Anterior cingulate cortex (tissue), 58 donors: ENCODE measurements at places on chromosomes 7 and 10.

- no peak for DNase-seq
Observed at GRCh38 chr10:57977262-57977661, 290.4 kb downstream of the IPMK start.

- DNase-seq: no peak
Observed at GRCh38 chr7:40717242-40717641, 582.4 kb downstream of the SUGCT start.

DNA sequence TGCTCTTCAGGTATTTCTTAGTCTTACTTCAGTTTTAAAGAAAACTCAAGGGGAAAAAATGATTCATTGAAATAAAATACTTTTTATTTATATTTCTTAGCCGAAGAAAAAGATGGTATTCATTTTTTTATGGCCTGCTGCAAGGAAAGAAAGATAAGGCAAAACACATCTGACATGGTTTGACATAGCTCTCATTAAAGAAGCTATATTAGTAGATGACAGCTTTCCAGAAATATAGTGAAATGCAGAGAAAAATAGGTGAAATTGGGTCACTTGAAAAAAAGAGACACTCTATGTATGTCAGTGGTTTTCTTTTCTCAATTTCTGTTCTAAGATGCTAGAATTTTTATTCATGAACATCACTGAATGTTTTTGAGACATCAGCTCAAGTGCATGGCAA, 438.3 kb downstream of the PLXDC2 start:
- no peak for DNase-seq

DNA sequence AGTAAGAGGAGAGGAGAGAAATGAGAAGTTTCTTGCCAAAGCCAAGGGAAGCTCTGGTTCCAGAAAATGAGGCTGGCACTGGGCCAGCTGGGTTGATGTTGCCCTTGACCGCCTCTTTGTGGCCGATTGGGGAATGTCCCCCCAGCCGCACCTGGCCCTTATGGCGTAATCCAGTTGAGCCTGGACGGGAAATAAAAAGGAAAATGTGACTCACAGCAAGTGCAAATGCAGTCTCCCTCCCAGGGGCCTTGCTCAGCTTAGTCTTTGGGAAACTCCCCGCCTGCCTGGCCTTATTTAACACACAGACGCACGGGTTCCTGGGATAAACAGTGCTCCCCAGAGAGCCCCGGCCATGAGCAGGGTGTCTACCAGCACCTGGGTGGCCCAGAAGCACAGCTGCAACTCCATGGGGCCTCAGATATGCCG, 174.8 kb downstream of the KIAA1217 start:
- no peak for DNase-seq

DNA sequence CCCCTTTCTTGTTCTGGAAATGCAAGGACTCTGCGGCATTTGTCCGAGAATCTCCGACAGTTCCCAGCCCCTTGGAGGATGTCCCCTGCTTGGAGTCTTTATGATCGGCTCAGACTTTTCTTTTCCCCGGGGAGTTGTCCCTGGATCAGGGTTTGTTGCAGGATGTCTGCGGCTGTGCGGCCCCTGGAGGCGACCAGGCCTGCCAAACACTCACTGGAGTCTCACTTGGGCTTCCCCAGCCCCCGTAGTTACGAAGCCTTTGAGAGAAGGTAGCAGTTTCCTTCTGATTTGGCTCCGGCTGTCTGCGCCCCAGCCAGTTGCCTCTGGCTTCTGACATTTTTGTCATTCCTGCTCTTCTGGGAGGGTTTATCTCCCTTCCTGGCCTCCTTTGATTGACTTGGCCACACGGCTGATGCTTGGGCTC, 16.1 kb downstream of the COL26A1 start:
- DNase-seq: no peak

- DNase-seq: no peak
Observed at GRCh38 chr10:47454008-47454779, 29.7 kb downstream of the ANXA8 start.

DNA sequence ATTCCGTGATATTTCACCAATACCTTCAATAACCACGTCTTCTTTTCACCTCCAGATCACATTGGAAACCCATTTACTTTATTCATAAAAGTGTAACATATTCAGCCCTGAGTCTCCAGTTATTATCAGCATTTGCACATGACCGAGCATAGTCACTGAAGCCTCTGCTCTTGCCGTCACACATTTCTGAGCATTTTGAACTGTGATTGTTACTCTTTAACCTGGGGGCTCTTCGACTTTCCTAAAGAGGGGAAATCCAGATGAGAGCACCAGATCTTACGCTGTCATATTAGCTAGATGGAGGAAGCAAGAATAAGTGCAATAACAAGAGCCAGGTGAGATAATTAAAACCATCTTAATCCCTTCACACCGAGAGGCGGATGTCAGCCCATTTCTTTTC, 260.0 kb upstream of the NRP1 start:
- DNase-seq: no peak

GRCh38 chr10:73232887-73233286, 14.2 kb downstream of the DNAJC9 start:
- no peak for DNase-seq

GRCh38 chr10:46546591-46547540, 9.6 kb downstream of the GPRIN2 start:
- DNase-seq: no peak

GRCh38 chr10:129870961-129871621, 93.0 kb downstream of the EBF3 start:
- DNase-seq: no peak

DNA sequence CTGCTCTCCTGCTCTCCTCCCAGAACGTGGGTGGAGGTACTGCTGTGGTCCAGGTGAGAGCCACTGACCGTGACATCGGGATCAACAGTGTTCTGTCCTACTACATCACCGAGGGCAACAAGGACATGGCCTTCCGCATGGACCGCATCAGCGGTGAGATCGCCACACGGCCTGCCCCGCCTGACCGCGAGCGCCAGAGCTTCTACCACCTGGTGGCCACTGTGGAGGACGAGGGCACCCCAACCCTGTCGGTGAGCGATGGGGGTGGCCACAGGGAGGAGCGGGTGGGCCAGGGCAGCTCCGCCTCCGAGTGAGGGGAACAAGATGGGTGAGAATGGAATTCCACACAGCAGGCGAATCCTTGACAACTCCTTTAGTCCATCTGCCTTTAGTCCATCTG, 22.1 kb upstream of the C10orf105 start:
- DNase-seq: no peak

DNA sequence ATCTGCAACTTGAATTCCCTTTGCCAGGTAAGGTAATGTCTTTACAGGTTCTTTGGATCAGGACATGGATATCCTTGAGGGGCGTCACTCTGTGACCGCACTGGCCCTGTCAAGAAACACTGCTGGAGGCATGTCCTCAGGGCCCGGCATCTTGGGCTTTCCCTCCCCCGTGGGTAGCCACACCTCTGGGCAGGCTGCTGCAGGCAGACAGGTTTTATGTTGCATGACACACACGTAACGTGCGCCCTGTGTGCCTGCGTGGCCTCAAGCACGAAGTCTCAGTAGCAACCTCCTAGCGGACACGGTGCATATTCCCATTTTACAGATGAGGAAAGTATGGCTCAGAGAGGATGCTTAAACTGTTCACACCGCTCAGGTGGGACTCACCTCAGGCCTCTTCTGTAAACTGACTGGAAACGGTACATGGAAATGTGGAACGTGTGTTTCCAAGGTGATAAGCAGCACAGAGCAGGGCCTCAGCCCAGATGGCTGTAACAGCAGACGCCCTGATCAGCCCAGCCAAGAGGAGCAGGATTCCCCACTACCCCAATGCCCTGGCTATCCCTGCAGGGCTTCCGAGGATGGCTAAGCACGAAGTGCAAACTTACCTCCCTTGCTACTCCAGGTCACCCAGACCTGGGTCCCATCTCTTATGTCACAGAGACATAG, 553.6 kb downstream of the TCERG1L start:
- DNase-seq: no peak

GRCh38 chr7:157513682-157514081, 176.9 kb downstream of the DNAJB6 start:
- no peak for DNase-seq

DNA sequence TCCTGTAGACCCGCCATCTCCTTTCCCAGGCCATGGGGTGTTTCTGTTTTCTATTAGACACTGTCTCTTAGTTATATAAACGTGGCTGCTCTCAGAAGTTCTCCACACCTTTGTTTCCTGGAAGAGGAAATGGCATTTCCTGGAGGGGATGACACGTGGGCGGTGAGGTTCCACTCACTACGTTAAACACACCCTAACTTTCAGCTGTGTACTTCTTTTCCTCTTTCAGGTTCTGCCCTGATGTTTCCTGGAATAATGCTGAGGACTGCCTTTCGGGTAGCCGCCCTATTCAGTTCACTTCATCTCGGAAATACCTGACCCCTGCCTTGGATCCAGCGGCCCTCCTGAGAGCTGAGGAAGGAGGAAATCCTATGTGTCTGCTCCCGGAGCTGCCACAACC, 3.4 kb upstream of the PRKCQ start:
- DNase-seq: no peak

DNA sequence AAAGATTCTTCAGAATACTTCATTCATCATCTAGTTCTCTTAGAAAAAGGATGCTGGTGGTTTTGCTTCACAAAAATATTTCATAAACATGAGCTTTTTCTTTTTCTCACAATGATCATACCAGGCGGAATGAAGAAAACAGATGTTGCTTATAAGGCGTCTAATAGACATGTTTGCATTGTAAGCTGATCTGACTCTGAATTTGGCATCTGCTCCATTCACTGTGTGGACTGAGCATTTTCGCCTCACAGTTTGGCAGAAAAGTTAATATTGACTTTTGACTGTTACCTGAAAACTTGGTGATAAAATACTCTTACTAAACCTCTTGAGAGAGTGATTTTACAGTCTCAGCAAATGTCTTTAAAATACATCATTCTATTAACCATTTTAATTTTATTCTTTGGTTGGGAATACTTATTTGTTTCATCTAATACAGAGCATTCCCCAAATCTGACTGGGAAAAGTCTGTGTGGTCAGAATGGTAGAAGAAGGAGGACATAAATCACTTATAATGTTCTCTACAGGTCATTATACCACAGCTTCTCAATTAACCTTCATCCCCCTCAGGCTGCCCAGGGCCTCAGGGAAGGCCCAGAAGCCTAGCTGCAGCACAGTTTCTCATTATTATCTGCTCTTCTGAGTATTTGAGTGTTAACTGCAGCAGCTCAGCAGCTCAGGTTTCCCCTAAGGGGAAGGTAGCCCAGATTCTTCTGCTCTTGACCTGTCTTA, 121.6 kb upstream of the KAT6B start:
- DNase-seq: no peak

- no peak for DNase-seq
Observed at GRCh38 chr7:117728890-117729624, 144.2 kb downstream of the CTTNBP2 start.

DNA sequence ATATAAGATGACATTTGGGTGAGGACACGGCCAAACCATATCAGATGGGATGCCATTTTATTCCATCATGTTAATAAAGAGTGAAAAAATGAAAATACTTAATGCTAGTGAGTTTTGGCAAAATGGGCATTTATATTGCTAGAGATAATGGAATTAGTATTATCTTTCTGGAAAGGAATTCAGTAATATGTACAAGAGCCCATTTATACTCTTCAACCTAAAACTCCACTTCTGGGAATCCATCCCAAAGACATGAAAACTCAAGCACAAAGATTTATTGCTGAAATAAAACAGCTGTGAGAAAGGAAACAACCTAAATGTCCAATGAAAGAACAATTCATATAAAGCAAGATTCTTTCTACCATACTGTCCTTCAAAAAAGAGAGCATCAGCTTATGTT, 96.0 kb upstream of the TMEM168 start:
- DNase-seq: no peak

DNA sequence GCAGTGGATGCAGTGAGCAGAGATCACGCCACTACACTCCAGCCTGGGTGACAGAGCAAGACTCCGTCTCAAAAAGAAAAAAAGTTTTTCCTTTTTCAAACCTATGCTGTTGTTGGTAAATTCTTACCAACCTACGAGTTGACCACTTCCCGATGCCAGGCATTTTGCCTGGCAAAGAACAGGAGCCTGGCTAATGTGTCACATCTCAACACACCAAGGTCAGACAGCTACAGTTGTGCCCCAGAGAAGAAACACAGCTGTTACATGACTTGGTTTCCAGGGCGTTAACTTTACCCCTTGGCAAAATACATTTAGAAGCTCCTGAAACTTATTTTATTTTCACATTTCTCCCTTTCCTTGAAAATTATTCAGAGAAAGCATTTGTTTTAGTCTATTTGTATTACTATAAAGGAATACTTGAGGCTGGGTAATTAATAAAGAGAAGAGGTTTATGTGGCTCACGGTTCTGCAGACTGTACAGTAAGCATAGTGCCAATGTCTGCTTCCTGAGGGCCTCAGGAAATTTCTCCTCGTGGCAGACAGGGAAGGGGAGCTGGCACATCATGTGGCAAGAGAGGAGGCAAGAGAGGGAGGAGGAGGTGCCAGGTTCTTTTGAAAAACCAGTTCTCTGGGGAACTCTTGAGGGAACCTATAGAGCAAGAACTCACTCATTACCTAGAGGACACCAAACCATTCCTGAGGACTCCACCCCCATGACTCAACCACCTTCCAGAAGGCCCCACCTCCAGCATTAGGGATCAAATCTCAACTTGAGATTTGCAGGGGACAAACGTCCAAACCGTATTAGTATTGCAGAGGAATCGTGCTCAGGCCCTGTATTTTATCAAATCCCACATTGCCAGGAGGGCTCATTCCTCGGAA, 83.3 kb downstream of the PAXIP1 start:
- DNase-seq: no peak

DNA sequence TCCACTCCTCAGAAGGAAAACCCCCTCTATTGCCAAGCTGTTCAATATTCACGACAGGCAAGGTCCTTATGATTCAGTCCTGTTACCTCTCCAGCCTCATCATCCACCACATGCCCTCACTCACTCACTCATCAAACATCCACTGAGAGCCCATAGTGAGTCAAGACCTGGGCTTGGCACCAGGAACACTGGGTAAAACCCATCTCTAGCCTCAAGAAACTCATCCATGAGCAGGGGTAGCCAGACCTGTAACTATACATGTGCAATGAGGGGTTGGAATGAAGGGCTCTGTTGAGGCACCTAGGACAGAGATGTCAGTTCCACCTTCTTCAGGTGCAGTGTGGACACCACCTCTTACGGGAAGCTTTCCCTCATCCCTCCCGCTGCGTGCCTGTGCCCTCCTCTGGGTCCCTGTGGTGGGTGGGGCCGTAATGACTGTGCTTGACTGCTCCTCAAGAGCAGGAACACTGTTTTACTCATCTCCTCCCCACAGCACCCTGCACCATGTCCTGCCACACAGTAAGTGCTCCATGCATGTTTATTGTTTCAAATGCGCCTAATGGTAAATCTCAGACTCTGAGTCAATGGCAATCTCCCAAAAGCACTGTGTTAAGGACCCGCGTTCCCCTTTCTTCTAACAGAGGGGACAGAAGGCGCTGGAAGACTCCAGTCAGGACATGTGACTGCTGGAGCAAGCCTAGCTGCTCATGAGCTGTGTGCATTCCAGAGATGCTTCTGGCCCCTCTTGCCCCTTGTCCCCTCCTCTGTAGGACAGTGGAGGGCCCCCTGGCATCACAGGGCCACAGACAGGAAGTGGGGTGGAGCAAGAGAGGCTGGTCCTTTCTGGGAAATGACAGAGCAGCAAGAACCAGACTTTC, 95.4 kb downstream of the HIPK2 start:
- no peak for DNase-seq
